Activated T-helper 17 cell treated with anti-CD3 and anti-CD28 coated beads, Interleukin-2, amount 50 U/mL, for 72 hours (primary cell): ENCODE measurements at places on chromosomes 1 and 21.
A peak's percentile ranks its signal among the peaks of the same experiment; 100 is the strongest.

DNA sequence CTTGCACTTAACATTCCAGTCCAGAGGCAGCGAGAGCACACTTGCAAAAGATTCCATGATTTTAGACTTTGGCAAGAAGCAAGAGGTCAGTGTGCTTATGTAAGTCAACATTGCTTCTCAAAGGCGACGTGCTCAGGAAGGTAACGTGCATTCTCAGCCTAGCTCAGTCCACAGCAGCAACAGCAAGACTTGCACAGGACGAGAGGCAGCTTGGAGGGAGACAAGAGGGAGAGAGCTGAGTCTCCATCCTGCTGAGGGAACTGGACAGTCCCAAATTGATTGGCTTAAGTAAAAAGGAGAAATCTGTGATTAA, 56.5 kb downstream of the PTP4A2 start:
- ATAC-seq, result no peak

- peak; percentile 60 for ATAC-seq
Observed at GRCh38 chr1:93686504-93687250, 5.0 kb upstream of the BCAR3 start.

- no peak for ATAC-seq
Observed at GRCh38 chr21:39079617-39080016, 103.6 kb downstream of the PSMG1 start.

- no peak for ATAC-seq
Observed at GRCh38 chr1:65330021-65330420, 20.7 kb downstream of the DNAJC6 start.

GRCh38 chr1:48931506-48932192, 155.0 kb upstream of the BEND5 start:
- no peak for ATAC-seq
